HS-27A (cell line): ENCODE measurements at places on chromosomes 5 and 9.
A peak's percentile ranks its signal among the peaks of the same experiment; 100 is the strongest.

DNA sequence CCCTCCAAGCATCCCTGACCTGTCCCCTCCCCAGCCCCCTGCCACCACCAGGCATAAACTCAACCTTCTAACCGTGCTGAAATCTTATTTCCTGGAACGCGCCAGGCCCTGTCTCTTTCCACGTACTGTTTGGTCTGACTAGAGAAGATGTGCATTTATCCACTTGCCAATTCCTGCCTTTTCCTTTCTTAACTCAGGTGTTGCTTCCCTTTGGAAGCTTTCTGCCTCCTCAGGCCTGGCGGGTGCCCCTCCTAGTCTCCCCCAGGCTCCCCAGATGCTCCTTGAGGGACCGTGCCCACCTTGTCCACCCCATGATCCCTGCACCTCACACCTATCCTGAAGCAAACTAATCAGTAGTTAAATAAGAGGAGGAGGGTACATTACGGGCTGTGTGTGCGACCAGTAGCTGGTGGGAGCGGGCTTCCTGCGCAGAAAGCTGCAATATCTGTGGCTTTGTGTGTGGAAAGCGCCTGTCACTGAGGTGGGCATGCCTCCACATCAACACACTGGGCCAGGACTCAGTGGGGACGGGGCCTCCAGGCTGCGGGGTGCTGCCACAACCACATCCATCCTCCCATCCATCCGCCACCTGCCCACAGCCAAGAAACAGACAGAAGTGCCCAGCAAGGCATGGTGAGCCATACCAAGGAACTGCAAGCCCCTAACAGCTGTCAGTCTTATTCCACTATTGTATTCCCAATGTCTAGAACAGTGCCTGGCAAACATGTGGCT lies 73.5 kb downstream of the COL23A1 start:
- DNase-seq: no peak

DNA sequence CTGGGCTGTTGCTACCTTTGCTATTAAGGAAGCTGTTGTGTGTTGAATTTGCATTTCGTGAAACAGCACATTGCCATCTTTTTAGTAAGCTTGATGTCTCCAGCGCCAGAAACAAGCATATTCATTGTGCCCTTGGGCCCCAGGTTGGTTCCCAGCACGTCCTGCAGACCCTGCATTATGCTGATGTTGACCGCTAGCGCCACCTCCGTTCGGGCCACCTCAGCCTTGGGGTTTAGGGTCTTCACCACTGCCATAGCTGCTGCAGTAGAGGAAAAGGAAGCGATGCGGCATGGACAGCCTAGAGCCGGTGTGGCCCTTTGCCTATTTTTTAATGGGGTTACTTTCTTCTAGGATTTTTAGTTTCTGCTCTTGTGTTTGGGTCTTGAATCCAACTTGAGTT lies 23.8 kb upstream of the OTULIN start:
- no peak for DNase-seq

GRCh38 chr9:121718501-121718900 lies 67.1 kb downstream of the DAB2IP start:
- DNase-seq: no peak

- peak; percentile 29 for DNase-seq
Observed at GRCh38 chr9:95171001-95171400, 146.5 kb downstream of the FANCC start.

GRCh38 chr9:72675586-72675985 lies 154.2 kb downstream of the TMC1 start:
- DNase-seq: peak; percentile 23

GRCh38 chr5:5145651-5146529 lies 5.8 kb downstream of the ADAMTS16 start:
- peak; percentile 83 for DNase-seq

- no peak for DNase-seq
Observed at GRCh38 chr5:10994091-10994986, 233.3 kb upstream of the DAP start.

GRCh38 chr5:127003798-127004495 lies 26.4 kb downstream of the MARCHF3 start:
- no peak for DNase-seq

- no peak for DNase-seq
Observed at GRCh38 chr9:15570769-15571168, 17.9 kb downstream of the CCDC171 start.

DNA sequence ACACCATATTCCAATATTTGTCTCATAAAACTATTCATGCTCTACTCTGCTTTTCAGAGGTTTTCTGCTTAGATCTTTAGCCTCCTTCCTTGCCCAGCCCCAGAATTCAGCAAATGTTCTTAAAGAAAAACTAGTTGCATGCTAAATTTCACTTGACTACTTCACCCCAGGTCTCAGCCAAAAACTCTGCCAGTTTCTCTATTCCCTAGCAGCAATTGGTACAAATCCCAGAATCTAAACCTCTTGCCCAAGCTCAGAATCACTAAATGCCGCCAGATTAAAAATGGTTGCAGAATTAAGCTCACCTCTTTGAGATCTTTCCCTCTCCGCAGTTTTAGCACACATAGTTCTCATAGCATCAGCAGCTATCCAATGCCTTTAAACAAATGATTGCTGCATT lies 331.2 kb upstream of the SMARCA2 start:
- DNase-seq: no peak

DNA sequence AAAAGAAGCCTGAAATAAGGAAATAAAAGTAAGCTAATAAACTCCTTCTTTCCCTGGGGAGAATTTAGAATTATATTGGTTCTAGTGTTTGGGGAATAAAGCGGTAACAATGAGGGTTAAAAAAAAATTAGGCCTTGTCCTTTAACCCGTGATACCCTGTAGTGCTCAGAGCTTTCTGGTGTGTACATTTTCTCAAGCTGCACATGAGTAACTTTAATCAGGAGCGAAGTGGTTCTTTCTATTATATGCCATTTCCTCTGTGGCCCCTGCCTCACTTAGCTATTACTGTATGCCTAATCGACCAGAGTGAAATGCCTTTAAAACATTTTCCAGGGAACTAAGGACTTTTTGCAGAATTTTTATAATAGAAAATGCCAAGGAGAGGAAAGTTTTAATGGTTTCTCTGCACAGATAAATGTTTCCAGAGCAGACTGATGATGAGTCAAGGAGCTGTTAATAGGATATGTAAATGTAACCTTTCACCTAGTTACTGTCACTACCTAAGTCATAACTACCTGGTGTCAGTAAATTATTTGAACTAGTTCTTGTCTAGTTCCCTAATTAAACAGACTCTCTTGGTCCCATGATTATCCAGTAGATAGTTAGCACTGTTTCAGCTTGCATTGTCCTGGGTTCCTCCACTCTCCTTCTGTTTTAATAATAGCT lies 7.6 kb downstream of the PAM start:
- no peak for DNase-seq

- no peak for DNase-seq
Observed at GRCh38 chr9:117552811-117553210, 138.0 kb upstream of the ASTN2 start.

- no peak for DNase-seq
Observed at GRCh38 chr9:84755380-84755779, 85.9 kb downstream of the NTRK2 start.

DNA sequence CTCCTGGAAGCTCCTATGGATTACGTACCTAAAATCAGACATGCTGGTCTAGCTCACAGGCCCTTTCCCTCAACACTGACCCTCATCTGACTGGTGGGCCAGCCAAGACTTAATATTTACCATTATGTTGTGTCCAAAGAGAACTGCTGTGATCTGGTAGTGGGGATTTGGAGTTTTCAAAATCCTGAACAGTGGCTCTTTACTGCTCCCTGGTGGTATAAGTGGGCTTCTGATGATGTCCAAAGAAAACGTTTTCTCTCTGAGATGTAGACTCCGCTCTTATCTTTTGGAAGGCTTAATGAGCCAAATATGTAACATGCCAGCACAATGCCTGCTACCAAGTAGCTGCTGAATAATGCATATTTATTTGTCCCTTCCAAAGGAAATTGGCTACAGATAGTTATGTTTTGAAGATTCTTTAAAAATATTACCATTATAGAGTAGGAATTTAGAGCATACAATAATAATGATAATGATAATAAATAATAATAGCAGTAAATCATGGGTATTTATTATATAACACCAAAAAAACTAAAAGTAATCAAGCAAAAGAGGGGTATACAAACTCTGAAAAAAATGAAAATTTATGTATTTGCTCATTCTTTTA lies 406.6 kb upstream of the TNC start:
- peak; percentile 39 for DNase-seq

GRCh38 chr5:179698935-179699615 lies at the start of gene CANX:
TSS of gene CANX (plus strand) at chr5:179698967. CDS start at chr5:179705682, 6,715 bp downstream.
- no peak for DNase-seq

- no peak for DNase-seq
Observed at GRCh38 chr5:30838936-30839496, 354.5 kb upstream of the CDH6 start.

GRCh38 chr5:75368391-75368790 lies 31.4 kb downstream of the HMGCR start:
- no peak for DNase-seq

DNA sequence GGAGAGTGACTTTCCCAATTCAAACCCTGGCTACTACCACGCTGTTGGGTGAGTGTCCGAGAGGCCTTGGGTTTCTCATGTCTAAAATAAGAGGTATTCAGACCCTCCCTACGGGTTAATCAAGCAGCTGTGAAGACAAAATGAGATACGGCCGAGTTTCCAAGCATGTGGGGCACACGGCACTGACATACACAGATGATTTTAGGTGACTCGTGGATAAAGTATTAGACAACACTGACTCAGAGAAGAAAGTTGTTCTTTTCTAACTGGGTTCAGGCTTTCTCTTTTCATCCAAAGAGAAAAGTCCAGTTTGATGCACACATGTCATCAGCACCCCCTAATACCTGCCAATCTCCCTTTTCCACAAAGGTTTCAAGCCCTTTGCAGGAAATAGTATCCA lies 15.6 kb downstream of the FOXI1 start:
- no peak for DNase-seq

GRCh38 chr9:91485006-91485405 lies 61.4 kb upstream of the NFIL3 start:
- no peak for DNase-seq

DNA sequence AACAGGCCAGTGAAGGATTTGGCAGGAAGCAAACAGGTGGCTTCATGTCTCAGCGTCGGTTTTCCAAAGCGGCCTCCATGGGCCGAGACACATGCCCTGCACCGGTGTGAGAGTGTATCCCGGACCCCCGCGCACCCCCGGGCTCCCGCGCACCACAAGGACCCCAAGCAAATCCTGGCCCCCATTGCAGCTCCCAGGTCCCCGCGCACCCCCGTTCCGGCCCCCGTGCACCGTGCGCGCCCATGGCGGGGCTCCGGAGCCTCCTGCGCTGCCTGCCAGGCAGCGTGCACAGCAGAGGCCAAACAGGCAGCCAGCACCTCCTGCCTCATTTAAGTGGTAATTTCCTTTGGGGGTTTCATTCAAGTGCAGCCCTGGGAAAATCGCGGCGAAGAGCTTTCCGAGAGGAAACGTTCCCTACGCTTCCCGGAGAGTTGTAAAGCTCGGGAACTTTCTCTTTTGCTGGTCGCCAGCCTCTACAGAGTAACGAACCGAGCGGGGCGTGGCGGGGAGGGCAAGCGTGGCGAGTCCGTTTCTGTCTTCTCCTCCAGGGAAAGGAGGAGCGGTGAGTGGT lies 145.5 kb upstream of the SLC24A2 start:
- no peak for DNase-seq

DNA sequence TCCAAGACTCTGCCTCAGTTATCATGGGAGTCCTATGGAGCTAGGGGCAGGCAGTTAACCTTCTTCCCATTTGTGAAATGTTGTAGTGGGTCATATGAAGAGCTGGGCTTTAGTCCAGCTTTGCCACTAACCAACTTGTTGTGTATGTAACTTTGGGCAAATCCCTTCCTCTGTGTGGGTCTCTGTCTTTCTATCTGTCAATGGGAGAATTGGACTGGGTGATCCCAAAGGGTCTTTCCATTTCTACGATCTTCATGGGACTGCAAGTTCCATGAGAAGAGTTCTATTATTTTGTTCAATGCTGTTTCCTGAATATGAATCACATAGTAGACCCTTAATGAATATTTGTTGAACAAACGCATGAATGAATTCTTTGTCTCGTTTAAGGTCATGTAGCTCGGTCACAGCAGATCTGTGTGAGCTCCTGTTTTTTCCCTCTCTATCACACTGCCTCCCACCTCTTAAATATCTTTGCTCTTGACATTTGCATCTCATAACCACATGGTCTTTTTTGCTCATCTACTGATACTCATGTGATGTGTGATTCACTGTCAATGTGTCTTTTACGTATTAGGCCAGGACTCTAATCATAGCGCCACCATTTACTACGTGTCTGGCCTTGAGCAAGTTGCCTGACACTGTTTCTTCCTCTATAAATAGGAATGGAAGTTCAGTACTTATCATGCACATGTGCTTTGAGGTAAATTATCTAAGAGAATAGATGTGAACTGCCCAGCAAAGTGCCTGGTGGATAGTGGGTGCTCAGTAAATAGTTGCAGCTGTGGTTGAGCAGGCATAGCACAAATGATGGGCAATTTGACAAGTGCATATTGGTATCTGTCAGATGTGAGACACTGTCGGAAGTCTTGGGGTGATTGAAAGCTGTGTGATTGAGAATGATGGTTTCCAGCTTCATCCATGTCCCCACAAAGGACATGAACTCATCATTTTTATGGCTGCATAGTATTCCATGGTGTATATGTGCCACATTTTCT lies 37.4 kb downstream of the PTTG1 start:
- no peak for DNase-seq

GRCh38 chr5:109873687-109874086 lies 184.0 kb downstream of the MAN2A1 start:
- no peak for DNase-seq

DNA sequence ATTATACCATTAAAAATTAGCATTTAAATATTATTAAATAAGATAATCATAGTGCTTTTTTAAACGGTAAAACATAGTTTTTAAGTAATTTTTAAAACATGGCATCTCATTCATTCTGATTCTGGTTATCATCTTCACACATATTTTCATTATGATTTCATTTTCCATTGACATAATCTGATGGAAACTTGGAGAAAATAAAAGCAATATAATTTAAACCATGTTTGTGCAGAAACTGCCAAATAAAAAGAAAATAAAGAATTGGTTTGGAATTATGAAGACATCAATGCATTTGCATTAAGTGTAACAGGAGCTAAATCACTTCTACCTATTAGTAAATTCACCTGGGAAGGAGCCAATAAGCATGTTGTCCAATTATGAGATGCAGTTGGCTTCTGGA lies 490.1 kb upstream of the CD180 start:
- DNase-seq: no peak

GRCh38 chr5:126971455-126972031 lies 58.8 kb downstream of the MARCHF3 start:
- no peak for DNase-seq

DNA sequence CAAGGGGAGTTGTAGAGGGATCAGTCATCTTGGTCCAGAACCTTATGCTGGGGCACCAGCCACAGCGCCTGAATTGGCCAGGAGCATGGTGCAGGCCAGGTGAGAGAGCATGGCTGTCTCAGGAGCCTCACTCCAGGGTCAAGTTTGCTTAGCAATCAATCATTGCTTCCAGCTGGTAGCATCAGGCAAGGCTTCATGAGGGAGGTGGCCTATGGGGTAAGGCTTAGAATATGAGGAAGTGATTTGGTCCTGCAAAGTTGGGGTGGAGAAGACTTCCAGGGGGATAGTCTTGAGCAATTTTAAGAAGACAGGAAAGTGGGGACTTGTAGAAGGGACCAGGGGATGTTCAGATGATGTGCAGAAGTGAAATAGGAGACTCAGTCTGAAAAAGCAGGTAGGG lies 53.9 kb upstream of the PITX1 start:
- DNase-seq: no peak
